ENCODE measurements at places on chromosomes 6 and 20.

DNA sequence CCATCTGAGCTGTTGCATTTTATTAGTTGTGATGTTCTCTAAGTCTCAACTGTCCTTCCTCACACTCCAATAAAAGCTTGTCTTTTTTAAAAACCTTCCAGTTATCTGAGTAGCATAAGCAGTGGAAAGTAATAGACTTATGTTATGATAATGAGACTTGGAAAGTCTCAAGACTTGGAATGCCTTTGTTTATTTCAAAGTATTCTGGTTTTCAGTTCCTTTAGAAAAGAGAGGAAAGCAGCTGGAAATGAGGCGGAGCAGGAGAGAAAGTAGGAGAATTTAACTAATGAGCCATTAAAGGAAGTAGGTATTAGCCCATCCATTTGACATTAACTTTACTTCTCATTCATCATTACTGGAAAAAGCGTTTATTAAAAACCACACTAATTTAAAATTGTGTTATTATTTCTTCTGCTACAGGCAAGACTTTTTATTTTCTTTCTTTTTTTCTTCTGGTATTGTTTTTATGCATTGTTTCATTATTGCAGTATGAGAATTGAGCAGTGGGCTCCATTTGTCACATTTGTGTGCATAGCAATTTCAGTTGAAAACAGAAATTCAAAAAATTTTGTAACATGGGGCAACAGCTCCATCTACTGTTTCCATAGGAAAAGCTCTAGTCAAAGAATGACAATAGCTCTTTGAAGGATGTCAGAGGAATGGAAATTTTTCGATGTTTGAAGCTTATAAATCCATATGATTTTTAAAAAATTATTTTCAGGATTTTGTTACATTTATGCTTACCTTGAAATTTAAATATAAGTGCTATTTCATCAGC, 194.8 kb downstream of the COL9A1 start:
- peak; percentile 66 for DNase-seq

DNA sequence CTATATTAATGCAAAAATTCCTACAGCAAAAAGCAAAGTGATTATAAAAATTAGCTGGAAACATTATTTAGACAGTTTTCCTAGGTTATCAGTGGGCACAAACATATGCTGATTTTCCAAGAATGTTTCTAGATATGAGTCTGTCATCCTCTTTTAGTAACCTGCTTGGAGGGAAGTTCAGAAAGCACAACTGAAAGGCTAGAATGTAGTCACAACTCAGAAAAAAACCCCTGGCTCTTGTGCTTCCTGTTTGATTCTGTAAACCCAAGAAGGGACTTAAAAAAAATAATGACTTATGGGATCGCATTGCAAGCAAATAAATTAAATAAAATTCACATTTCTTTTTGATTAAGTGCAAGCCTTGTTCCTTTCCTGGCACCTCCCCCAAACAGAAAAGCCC, 708.4 kb upstream of the EPHA7 start:
- DNase-seq: peak; percentile 1

GRCh38 chr6:69098910-69099309, 463.8 kb downstream of the ADGRB3 start:
- no peak for DNase-seq

DNA sequence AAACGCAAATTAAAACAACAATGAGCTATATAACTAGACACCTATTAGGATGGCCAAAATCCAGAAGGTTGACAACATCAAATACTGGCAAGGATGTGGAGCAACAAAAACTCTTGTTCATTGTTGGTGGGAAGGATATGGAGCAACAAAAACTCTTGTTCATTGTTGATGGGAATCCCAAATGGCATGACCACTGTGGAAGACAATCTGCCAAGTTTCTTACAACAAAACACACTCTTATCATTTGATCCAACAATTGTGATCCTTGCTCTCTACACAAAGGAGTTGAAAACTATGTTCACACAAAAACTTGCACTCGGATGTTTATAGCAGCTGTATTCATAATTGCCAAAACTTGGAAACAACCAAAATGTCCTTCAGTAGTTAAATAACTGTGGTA, 61.8 kb upstream of the LAMA2 start:
- DNase-seq: no peak

DNA sequence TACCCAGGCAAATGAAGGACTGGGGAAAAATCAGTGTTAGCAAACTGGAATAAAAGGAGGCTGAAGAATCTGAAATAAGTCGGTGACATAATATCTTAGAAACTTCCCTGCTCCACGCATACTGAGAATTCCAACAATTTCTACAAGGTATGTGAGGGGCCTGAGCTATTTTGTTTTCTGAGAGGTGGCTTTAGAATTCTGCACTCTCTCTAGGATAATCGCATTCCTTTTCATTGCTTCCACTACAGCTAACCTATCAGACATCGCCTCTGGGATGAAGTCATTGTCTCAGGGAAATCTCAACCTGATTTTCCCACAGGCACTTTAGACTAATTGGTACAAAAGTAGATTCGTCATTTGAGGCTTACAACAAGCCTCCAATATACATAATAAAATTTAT, 740.8 kb downstream of the PHF3 start:
- peak; percentile 2 for DNase-seq

- DNase-seq: no peak
Measured at GRCh38 chr20:5662769-5663168, 87.4 kb upstream of the SHLD1 start.
